ENCODE measurements at places on chromosomes 2 and 18.

GRCh38 chr2:121944072-121944831 is 188.8 kb downstream of the TSN start:
- DNase-seq: peak; percentile 39

DNA sequence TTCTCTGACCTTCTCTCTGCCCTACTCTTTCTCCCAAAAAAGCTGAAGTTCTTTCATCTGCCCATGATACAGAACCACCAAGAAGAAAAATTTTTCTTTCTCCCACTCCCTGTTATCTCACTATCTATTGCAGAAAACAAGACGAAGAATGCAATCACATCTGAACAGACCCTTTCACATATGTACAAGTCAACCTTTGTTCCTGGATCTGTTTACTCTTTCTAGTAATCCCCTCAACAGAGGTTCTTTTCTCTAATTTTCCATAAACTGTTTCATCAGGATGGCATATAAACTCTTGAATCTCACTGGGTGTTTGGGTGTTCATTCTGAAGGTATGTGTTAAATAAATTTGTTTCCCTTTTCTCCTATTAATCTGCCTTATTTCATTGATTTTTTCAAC is 1262.7 kb upstream of the NRXN1 start:
- no peak for DNase-seq

DNA sequence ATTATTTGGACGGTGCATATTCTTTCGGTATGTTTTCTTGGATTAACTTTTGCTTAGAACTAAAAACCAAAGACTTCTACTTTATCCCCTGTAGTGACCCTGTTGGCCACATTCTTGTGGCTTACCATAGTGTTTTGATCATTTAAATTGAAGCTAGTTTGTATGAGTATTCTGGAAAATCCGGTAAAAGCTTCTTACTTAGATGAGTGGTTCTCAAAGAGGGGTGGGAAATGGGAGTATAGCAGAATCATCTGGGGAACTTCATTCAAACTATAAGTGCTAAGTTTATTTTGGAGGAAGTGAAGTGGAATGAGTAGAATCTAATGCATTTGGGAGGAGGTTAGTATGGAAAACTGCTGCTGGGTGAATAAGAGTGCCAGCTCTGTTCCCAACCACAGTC is 3.8 kb downstream of the PPP1CB start:
- no peak for DNase-seq

- DNase-seq: no peak
Observed at GRCh38 chr2:213101692-213102460, 49.5 kb downstream of the IKZF2 start.

- no peak for DNase-seq
Observed at GRCh38 chr2:33168425-33168824, 221.7 kb downstream of the LTBP1 start.

GRCh38 chr2:223619486-223620129 is 17.4 kb upstream of the SCG2 start:
- no peak for DNase-seq

DNA sequence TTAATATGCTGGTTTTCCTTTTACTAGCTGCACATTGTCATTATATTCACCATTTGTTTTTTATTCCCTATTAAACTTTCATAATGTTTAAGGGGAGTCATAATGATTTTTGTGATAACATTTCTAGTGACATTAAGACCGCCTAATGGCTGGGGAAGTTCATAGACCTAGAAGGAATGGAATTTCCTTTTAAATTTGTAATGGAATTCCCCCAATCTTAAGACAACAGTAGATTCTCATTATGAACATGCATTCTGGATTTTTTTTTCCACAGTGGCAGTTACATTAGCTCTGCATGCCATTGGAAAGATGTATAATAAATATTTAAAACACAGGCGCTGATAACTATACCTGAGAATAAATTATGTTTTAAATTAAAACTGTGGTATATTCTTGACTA is 8.4 kb downstream of the YPEL5 start:
- DNase-seq: no peak

DNA sequence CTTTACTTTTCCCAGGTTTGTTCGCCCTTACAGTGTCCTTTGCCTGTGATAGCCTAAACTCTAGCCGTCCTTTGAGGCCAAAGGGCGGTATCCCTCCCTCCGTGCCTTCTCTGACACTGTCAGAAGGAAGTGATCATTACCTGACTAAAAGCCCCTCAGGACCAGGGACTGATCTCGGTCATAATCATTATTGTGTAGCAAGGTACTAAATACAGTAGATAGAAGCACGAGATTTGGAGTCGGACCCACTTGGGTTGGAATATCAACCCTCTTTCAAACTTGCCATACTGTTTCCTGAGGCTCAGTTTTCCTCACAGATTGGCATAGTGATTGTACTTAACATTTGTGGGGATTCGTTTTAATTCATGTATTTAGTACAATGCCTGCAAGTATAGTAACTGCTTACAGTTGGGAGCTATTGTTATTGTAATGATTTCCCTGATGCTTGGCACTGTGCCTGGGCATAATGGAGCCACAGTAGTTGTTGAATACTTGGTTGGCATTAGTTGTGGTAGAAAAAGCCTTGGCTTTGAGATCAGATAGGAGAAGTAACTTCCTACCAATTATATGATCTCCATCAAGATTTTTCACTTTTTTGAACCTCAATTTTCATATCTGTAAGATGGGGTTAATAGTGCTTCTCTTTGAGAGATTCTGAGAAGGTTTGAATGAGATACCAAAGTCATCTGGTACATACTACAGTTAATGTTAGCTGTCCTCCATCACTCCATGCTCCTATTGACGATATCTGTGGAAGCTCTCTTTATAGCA is 836 bp downstream of the STK11IP start:
- DNase-seq: no peak

- DNase-seq: no peak
Observed at GRCh38 chr2:217166241-217166850, 306.5 kb upstream of the TNP1 start.

- DNase-seq: no peak
Observed at GRCh38 chr2:158130832-158131473, 29.3 kb downstream of the UPP2 start.

- DNase-seq: no peak
Observed at GRCh38 chr2:195535911-195536522, 121.0 kb upstream of the SLC39A10 start.

DNA sequence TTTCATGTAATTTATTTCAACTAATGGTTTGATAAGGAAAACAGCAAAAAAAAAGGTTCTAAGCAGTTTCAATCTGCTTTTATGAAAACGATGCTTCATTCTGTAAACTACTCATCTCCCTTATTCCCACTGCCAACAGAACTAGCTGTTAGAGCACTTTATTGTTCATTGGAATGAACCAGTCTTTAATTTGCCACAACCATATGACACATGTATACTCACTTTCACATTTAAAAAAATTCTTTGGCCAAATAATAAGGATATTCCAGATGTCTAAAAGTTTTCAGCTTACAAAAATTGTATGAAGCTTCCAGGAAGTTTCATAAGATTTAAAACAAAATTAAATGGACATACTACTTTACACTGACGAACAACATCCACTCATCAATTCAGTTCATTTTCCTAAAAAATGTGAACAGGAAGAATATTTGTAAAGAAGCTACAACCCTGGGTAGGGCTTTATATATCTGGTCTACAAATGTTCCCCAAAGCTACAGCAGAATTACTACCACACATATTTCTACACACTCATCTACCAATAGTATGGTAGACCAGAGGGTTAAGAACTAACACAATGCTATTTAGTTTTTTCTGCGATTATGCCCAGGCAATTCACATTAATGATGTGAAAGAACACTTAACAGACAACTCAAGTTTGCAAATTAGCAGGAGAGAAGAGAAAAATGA is 37.7 kb downstream of the ZNF521 start:
- DNase-seq: no peak

GRCh38 chr18:27114842-27115241 is 70.3 kb downstream of the CHST9 start:
- DNase-seq: no peak

DNA sequence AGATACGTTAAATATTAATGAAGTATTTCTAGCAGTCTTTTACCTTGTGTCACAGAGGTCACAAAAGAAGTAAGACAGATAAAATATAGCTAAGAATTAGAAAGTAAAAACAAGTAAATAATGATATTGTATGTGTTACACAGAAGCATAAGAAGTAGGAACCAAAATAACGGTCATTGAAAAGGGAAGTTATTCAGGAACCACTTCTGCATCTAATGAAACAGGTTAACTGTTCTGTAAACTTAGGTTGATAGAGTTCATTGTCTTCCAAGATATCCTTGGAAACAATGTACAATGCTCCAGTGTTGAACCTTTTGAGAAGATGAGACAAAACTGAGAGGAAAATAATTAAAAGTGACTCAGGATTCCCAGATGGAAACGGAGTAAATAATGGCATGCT is 57.1 kb upstream of the CD302 start:
- no peak for DNase-seq

- DNase-seq: no peak
Observed at GRCh38 chr18:48804856-48805610, 145.7 kb downstream of the SMAD7 start.

DNA sequence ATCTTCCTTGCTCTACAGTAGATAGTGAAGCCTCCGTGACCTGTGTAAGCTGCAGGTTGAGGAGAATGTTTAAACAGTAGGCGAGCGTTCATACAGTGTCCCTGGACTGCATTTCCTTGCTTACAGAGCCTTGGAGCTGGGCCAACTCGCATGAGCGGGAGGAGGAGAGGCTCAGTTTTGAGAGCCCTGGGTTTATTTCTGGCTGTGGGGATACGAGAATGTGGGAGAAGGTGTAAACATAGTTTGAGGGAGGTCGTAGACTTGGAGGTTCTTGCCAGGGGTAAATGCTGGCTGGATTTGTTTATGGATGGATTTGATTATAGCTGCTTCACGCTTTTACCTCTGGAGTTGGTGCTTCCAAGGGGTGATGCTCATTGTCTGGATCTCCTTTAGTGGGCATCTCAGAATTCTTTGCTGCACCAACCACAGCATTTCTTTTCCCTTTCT is 20.8 kb downstream of the CRIM1 start:
- DNase-seq: no peak

GRCh38 chr18:69358212-69358895 is 42.3 kb upstream of the DOK6 start:
- no peak for DNase-seq

All from epithelial cell of prostate (primary cell).